Fibroblast of lung (primary cell): ENCODE measurements at places on chromosomes 16 and 17.

DNA sequence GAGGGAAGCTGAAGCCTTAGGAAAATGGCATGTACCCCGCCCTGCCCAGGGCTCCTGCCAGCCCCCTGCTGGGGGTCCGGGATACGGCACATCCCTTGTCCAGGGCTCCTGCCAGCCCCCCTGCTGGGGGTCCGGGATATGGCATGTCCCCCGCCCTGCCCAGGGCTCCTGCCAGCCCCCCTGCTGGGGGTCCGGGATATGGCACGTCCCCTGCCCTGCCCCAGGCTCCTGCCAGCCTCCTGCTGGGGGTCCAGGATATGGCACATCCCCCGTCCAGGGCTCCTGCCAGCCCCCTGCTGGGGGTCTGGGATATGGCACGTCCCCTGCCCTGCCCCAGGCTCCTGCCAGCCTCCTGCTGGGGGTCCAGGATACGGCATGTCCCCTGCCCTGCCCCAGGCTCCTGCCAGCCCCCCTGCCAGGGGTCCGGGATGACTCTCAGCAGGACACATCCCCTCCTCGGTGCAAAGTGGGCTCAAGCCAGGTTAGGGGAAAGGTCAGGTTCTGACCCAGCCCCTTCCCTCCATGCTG lies 43.2 kb downstream of the RPH3AL start:
- no peak for DNase-seq

GRCh38 chr16:57091975-57092785 lies at the start of gene CPNE2:
CPNE2 (plus strand) TSS chr16:57092583; CDS start chr16:57110743, 18,160 bp downstream.
- DNase-seq: peak; percentile 30

GRCh38 chr17:1783834-1784611 lies 22.2 kb downstream of the SERPINF1 start:
- DNase-seq: peak; percentile 98

GRCh38 chr17:77709594-77709993 lies 248.9 kb upstream of the TNRC6C start:
- no peak for DNase-seq

DNA sequence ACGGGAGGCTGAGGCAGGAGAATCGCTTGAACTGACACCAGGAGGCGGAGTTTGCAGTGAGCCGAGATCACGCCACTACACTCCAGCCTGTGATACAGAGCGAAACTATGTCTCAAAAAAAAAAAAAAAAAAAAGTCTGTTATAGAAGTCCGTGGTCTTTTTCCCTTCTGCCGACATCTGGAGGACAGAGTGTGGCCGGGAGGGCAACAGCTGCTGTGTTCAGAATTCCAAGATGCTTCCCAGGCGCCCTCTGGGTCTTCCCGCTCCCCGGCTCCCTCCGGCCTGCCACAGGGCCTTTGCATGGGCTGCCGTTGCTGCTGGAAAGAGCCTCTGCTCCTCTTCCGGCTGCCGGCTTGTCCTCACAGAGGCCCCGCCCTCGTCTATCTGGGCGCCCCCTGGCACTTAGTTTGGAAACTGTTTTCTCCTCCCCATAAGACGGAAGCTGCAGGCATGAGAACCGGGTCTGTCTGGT lies 2.4 kb upstream of the CACNA1H start:
- DNase-seq: peak; percentile 28

DNA sequence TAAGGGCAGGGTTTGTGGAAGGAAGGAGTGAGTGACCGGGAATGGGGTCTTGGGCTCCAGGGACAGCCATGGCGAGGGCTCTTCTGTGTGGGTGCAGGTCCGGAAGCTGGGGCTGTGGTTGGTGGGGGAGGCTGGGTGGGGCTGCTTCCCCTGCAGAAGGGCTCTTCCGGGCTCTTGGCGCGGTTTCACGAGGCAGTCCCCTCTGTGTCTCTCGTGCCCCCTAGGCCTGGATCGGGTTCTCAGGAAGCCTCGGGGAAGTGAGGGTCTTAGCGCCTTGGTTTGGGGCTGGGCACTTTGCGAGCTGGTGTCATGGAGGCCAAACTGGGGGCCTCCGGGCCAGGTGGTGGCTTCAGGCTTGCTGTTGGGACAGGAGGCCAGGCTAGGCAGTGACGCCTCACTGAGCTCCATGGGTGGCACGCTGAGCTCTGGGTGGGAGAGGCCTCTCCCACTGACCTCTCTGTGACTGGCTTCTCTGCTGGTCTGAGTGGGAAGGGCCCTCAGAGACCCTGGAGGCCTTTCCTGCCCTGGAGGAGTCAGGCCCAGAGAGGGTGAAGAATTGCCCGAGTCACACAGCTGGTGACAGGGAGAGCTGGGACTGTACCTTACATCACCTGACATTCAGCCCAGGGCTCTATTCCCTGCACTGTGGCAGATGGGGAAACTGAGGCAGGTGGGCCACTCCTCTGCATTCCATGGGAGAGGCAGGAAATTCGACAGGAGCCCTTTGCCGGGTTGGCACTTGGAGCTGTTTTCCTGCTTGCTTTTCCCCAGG lies 8.2 kb downstream of the ADCY7 start:
- DNase-seq: no peak

DNA sequence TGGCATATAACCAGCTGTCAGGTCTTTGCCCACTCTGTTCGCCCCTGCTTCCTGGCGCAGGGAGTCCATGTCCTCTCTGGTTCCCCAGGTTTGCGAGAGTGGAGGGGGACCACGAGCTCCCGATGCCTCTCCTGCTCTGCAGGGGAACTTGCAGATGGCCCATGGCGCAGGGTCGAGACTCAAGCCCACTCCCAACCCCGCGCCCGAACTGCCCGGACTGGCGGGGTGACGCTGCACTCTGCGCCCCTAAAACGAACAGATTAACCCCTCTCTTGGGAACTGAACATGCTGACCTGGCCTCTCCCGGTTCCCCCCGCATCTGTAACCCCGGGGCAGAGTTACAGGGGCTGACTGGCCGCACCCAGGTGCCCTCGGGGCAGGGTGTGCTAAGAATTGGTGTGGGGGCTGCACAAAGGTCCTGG lies 681 bp upstream of the PLA2G15 start:
- no peak for DNase-seq

DNA sequence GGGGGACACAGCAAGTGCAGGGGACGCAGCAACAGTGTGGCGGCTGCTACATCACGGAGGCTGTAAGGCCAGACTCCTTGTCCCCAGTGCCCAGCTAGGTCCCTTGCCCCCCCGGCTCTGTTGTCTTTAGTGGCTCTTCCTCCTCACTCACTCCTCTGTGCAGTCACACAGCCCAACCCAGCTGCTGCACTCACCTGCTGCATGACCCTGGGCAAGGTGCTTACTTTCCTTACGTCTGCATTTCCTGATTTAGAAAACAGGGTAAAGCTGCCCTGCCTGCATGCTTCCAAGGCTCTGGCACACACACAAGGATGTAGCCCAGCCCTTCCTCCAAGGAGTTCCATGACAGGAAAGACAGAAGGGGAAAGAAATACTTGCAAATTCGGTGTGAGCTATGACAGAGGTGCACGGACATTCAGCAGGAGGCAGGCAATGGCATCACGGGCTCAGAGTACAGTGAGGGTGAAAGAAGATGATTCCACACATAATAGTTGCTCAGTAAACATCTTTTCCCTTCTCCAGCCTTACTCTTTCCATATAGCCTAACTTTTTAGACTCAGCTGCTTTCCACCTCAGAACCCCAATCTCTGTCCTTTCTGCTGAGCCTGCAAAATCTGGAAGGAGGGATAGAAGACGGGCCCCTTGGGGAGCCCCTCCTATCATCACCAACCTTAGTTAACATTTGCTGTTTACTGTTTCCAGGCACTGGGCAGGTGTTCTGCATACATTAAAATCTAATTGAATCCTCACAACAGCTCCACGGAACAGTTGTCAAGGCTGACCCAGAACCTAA lies 150.9 kb downstream of the MRM1 start:
- no peak for DNase-seq

- no peak for DNase-seq
Measured at GRCh38 chr17:1958134-1958881, 66.8 kb downstream of the RTN4RL1 start.

GRCh38 chr16:49350265-49351095 lies 23.1 kb upstream of the C16orf78 start:
- DNase-seq: peak; percentile 47

- no peak for DNase-seq
Measured at GRCh38 chr16:89170346-89171215, 967 bp upstream of the CDH15 start.

DNA sequence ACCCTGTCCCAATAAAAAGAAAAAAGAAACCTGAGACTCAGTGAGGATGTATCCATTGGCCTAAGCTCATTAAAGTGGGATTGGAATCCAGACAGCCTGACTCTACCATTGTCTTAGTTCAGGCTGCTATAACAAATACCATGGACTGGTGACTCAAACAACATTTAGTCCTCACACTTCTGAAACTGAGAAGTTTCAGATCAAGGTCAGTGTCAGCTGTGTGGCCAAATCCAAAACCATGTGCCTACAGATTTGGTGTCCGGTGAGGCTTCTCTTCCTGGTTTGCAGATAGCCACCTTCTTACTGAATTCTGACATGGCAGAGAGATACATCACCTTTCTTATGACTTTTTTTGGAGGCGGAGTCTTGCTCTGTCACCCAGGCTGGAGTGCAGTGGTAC lies 53.3 kb upstream of the KDM8 start:
- DNase-seq: no peak

- peak; percentile 45 for DNase-seq
Measured at GRCh38 chr16:12141073-12141951, 164.8 kb downstream of the SNX29 start.

- no peak for DNase-seq
Measured at GRCh38 chr16:4505356-4506147, 29.4 kb downstream of the HMOX2 start.

- DNase-seq: no peak
Measured at GRCh38 chr17:48644910-48645557, 18.9 kb upstream of the HOXB9 start.

GRCh38 chr16:9817586-9817985 lies 364.6 kb downstream of the GRIN2A start:
- DNase-seq: no peak

GRCh38 chr17:27949304-27949703 lies 56.1 kb upstream of the LYRM9 start:
- no peak for DNase-seq
